ENCODE measurements at places on chromosomes 13 and 19.

GRCh38 chr13:36461506-36461905 is 29.2 kb downstream of the CCNA1 start:
- no peak for DNase-seq

- DNase-seq, result no peak
These were observed 257.8 kb downstream of the EFNB2 start for GRCh38 chr13:106277484-106278154.

- no peak for DNase-seq
These were observed 114.1 kb downstream of the DACH1 start for GRCh38 chr13:71752775-71753513.

DNA sequence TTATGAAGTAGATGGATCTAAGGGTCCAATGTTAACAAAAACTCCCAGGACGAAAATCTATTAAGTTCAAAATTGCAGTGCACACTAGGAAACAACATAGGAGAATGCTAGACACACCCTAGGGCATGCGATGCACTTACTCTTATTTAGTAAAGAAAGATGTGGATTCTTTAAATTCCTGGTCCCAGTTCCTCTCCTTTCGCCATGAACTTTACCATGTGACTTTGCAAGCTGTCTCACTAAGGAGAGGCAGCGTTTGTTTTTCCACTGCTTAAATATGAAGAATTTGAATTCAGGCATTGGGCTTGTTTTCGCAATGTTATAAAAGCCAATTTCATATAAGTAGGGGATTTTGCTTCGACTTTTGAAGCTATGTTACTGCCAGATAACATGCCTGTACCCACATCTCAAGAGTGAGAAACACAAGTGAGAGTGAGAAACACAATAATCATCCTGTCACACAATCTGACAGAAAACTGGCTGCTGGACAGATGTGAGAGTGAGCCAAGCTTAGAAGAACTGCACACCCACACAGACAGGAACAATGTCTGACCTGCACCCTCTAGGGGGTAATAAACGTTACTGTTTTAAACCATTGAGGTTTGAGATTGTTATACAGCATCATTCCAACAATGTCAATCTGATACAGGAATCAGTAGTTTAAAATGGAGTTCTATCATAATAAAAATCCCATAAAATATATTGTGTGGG is 1308.4 kb downstream of the SLITRK5 start:
- DNase-seq, result no peak

DNA sequence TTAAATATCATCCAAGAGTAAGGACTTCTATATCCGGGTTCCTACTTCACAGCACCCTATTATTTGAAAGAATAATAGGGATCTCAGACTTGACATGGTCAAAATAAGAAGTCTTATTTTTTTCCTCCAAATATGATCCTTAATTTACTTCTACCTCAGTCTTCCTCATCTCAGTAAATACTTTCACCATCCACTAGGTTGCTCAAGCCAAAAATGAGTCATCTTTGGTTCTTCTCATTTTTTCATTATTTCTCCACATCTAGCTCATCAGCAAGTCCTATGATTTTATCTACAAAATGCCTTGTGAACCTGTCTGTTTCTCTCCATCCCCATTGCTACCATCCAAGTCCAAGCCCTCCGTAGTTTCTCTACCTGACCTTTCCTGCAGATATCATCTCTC is 121.9 kb upstream of the GJB6 start:
- DNase-seq, result no peak

DNA sequence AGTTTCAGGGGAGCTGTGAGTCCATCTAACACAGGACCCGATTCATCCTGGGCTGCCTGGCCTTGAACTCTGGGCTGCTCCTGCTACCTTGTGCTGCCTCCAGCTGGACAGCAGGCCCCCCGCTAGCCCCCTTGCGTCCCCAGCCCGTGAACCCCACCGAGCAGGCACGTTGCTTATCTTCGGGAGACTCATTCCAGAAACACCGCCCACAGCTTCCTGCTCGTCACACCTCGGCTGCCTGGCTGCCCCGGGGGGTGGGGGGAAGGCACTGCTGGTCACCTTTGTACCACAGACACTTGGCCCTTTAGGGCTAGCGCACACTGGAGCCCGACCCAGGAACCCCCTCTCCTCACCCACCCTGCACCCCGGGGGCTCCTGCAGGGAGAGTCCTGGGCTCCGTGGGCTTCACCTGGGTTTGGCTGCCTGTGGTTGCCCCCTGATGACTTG is 48.1 kb downstream of the CRTC1 start:
- DNase-seq, result no peak

GRCh38 chr13:102441085-102441484 is 39.2 kb upstream of the FGF14 start:
- DNase-seq, result no peak

- no peak for DNase-seq
These were observed 2.7 kb downstream of the ZNF574 start for GRCh38 chr19:42078538-42079275.

DNA sequence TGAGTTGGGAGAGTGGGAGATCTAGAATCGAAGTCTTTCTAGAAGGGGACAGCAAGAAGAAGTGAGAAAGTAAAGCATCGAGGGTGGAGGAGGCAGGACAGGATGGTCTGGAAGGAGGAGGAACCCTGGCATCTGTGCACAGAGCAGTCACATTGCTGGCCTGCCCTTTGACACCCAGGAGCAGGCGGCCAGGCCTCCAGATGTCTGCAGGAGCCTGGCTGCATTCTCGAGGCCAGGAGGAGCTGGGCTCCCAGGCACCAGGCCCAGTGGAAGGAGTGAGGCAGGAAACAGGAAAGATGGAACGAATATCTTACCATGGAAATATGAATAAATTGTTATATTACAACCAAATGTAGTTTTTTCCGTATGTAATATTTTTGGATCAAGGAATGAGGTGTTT is 27.7 kb upstream of the ARGLU1 start:
- no peak for DNase-seq

DNA sequence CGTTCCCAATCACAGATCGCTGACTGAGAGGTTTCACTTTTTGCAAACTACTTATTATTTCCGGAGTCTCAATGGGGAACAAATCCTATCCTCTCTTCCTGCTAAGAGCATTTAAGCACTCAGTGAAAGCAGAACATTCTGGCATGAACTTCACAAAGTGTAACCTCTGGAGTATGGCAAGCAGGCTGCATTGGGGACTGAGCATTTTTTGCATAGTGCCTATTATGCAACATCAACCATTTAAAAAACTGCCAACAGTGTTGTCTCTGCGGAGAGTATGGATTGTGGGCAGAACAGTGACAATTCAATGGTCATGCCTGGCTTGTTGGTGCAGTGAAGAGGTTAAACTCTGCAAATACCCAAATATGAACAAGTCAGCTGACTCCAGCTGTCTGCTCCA is 484.6 kb downstream of the OLFM4 start:
- no peak for DNase-seq

DNA sequence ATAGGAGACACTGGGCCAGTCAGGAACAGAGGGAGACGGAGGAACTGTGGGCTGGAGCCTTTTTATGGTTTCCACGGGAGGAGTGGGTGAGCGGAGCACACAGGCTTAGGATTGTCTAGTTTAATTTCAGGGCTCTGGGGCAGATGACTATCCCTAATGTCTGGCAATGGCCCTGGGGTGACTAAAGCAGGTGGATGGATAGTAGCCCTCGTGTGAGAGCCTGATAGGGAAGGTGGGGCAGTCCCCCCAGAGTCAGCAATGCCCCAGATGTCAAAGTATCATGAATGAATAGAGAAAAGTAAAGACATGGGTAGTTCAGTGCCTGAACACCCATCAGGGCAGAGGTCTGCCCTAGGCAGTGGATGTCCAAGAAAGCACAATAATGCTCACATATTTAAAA is 94.2 kb downstream of the ZDHHC20 start:
- DNase-seq, result no peak

DNA sequence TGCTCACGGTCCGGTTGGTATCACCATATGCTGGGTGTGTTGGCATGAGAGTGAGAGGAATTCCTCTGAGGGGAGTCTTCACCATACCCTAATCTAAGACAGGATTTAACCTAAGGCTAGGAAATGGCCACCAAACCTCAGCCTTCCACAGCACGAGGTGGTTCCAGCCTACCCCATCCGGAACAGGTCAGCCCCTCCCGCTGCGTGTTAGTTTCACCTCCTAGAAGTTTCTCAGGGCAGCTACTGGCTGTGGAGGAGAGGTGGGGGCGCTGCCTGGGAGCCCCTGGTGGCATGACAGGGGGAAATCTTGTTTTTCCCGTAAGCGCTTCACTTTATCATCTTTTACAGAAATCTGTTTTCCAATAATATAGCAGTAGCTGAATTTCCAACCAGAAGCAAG is 55.1 kb downstream of the RGCC start:
- no peak for DNase-seq

- DNase-seq, result no peak
These were observed 2363.8 kb downstream of the PCDH9 start for GRCh38 chr13:64866331-64866730.

- DNase-seq, result no peak
These were observed 54.5 kb downstream of the GPR180 start for GRCh38 chr13:94656176-94656575.

DNA sequence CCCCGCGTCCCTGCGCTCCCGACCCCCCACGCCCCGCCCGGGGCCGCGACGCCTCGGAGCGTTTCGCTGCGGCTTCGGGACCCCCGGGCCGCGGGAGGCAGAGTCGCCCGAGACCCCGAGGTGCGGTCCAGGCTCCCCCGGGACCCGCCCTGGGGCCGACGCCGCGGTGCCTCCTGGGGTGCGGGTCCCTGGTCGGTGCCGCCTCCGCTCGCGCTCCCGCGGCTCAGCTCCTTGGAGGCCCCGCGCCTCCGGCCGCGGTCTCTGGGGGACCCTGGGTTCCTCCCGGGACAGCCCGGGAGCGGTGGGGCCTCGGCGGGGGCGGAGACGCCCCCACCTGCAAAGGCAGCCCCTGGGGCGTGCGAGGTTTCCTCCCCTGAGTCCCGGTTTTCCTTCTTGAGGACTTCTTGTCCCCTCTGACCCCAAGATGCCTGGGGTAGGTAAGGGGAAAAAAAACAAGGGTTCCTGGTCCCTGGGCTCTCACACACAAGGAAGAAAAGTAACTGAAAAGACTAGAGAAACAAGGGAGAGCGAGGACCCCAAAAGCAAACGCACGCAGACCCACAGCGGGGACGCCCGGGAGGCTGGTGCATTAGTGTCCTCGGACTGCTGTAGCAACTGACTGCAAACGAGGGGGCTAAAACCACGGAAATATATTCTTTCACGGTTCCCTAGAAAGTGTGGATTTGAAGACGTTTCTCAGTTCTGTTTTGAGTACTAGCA is 740 bp downstream of the ZNF555 start:
- DNase-seq, result no peak

- DNase-seq, result no peak
These were observed 26.3 kb downstream of the CYP4F2 start for GRCh38 chr19:15871570-15871969.

DNA sequence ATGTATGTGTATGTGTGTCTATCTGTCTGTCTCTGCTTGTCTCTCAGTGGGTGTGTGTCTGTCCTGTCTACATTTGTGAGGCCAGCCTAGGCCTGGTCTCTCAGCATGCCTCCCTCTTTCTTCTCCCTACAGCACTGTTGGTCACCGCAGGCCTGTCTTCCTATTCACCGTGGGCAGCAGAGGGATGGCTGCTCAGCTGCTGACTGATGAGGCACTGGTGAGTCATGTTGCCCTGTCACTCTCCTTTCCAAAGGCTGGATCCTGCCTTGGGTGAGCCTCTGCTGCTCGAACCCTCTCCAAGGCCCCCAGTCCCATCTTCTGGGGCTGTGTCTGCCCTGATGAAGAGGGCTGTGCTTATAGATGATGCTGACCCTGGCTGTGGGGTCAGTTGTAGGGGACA is 6.3 kb downstream of the ZNF71 start:
- no peak for DNase-seq

- DNase-seq, result no peak
These were observed 13.2 kb upstream of the LATS2 start for GRCh38 chr13:21074546-21074945.

GRCh38 chr19:6610934-6611852 is 20.2 kb upstream of the CD70 start:
- DNase-seq, result no peak

DNA sequence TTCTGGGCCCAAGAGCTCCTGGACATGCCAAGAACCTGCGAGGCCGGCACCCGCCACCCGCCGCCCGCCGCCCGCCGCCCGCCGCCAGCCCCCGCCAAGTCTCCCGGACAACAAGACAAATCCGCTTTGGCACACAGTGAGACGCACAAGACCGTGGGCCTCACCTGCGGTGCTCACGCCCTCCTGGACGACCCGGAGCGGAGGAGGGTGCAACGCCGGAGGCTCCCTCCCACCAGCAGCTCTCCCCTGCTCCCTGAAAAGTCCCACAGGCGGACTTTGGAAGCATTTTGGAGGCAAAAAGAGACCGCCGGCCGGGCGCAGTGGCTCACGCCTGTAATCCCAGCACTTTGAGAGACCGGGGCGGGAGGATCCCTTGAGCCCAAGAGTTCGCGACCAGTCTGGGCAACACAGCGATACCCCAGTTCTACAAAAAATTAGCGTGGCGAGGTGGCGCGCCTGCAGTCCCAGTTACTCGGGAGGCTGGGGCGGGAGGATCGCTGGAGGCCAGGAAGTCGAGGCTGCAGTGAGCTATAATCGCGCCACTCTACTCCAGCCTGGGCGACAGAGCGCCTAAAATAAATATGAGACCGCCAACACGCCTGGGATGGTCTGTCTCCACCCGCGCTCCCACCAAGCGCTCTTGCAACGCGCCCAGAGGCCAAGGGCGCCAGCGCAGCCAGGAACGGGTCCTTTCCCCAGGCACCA is 783 bp downstream of the RHPN2 start:
- no peak for DNase-seq

DNA sequence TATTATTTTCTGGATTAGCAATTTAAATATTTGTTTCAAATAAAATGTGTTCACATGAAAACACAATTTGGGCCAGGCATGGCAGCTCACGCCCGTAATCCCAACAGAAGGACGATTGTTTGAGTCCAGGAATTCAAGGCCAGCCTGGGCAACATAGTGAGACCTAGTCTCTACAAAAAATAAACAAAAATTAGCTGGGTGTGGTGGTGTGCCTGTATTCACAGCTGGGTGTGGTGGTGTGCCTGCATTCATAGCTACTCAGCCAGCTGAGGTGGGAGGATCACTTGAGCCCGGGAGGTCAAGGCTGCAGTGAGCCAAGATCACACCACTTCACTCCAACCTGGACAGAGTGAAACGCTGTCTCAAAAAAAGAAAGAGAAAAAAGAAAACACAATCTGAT is 46.4 kb downstream of the KPNA3 start:
- DNase-seq, result no peak

DNA sequence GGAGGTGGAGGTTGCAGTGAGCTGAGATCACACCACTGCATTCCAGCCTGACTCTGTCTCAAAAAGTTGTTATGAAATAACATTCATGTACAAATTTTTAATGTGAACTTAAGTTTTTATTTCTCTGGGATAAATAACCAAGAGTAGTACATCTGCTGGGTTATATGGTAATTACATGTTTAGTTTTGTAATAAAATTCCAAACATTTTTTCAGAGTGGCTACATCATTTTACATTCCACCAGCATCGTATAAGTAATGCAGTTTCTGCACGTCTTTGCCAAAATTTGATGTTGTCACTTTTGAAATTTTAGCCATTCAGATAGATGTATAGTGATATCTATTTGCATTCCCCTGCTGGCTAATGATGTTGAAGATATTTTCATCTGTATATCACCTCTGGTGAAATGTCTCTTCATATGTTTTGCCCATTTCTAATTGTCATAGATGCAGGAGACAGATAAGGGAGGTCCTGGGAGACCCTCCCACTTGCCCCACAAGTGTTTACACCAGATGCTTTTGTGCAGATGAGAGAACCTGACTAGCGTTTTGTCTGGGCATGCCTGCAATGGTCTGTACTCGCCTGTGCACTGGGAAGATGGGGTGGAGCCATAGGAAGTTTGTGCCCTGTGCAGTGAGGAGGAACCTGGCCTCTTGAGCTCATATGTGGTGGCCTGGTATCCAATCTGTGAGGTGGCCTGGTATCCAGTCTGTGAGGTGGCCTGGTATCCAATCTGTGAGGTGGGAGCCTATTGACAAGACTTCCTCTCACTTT is 12.7 kb upstream of the KBTBD6 start:
- DNase-seq, result no peak
